Cardiac fibroblast (primary cell): ENCODE measurements at places on chromosomes 2 and 18.

GRCh38 chr2:102480285-102481195 lies 7.5 kb downstream of the SLC9A4 start:
- no peak for DNase-seq

GRCh38 chr18:74528478-74528877 lies 5.8 kb upstream of the CNDP1 start:
- DNase-seq = no peak

DNA sequence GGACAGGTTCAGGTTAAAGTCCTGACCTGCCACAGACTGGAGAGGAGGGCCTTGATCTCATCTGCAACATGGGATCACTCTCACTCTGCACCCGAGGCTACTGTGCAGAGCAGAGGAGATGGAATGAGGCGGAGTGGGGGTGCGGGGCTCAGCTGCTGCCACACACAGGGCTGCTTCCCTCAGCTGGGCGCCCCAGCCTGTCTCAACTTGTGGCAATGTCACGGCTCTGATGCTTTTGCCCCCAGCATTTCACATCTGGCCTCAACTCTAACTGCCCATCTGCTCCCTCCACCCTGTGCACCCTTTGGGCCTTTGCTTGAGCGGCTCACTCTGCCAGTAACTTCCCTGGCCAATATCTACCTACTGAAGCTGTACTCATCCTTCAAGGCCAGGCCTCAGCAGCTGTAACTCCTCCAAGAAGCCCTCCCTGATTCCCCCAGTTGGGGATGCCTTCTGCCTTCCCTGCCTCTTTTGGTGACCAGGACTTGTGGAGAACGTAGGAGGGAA lies 70.3 kb downstream of the POLR1A start:
- DNase-seq = no peak

GRCh38 chr2:157428500-157429175 lies 15.3 kb downstream of the CYTIP start:
- no peak for DNase-seq

GRCh38 chr2:230933521-230934180 lies 8.6 kb upstream of the GPR55 start:
- DNase-seq = no peak

- DNase-seq = no peak
Observed at GRCh38 chr2:232170396-232170795, 208.2 kb upstream of the ALPP start.
